CD4-positive, alpha-beta T cell treated with Interferon gamma for 1 hour (primary cell): ENCODE measurements at places on chromosomes 6 and 20.

- DNase-seq: no peak
Measured at GRCh38 chr20:20528861-20529260, 161.0 kb downstream of the INSM1 start.

DNA sequence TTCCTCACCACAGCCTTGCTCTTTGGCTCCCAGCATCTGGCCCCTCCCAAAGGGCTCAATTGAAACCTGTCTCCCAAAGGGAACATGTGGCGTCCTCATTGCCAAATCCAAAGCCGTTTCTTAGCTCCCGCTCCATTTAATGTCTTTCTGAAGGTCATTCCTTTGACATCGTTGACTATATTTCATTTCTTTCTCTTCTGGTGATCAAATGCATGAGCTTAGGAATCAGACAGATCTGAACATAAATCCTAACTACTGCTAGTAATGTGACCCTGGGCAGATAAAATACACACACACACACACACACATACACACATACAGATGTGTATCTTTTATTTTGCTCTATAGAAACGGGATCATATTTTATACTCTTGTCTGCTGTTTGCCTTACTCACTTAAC lies 964.7 kb upstream of the FLRT3 start:
- no peak for DNase-seq

GRCh38 chr6:16768477-16768830 lies 7.2 kb upstream of the ATXN1 start:
- DNase-seq: no peak

DNA sequence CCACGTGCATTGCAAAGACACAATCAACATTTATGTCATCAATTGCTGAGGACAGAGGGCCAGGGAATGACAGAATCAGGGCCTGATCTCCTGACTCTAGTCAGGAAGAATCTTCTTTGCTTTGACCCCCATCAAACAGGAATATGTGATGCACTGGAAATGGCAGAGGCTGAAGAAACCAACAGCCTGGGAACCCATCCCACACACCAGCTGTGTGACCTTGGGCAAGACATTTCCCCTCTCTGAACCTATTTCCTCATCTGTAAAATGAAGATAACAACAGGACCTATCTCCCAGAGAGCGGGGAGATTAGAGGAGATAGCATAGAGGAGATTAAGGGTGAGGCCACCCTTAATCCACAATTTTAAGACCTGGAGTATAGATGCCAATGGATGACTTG lies 1.5 kb downstream of the HNF4A start:
- DNase-seq: no peak
